ENCODE measurements at places on chromosomes 16 and 17.

DNA sequence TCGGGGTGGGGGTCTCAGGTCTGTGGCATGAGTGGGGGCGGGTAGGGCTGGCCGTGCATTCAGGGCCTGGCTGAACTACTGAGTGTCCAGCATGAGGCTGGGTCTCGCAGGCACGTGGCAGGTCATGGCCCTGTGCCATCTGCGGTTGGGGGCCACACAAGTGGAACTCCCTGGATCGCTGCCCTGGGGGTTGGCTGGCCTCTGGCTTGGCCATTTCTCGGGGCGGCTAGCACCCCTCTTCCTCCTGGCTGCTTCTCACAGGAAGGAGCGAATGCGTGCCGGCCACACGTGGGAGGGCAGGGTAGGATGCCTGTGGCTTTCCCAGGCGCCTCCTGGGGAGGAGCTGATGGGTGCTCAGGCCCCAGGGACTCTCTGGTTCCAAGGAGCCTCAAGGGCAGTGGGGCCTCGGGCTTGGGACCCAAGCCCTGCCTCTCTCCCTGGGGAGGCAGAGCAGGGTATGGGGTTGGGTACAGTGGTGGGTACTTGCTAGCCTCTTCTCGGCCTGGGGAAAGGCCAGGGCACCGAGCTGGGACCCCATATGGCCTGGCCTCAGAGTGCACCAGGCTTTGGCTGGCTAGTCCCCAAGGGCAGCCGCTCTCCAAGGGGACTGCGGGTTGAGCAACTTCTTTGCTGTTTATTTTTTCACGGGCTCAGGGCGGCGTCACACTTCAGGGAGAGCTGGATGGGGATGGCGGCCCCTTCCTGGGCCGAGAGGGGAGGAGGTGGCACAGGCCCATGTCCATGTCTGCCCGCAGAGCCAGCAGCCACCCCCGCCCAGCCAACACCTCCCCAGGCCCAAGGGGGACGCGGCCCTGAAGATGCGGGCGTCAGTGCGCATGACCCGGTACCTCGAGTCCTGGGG is 37.5 kb downstream of the ADCY7 start:
- no peak for DNase-seq

DNA sequence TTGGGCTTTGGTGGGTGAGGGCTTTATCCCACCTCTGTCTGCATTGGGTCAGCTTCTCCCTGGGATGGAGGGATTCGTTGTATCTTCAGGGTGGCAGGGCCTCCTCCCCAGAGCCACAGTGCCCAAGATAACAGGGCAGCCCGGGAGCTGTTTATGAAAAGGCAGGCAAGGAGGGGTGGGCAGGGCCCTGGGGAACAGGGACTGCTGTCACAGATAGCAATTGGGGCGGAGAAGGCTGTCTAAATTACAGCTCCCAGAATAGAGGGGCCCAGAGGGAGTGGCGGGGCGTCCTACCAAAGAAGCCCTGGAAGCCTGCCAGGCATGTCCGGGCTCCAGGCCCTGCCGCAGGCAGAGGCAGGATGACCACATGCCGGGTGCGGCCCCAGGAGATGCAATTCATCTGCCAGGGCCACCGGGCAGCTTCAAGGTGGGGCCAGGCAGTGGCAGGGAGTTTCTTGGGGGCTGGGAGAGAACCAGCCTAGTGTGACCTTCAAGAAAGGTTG is 18.8 kb upstream of the PHOSPHO1 start:
- DNase-seq, result no peak

GRCh38 chr17:32871746-32872145 is 5.2 kb downstream of the MYO1D start:
- no peak for DNase-seq

- peak; percentile 55 for DNase-seq
These were observed 22.5 kb upstream of the ENPP7 start for GRCh38 chr17:79707931-79708891.

GRCh38 chr16:57141822-57142631 is 43.8 kb downstream of the PSME3IP1 start:
- DNase-seq, result peak; percentile 10

GRCh38 chr16:65212240-65212639 is 90.4 kb upstream of the CDH11 start:
- no peak for DNase-seq

- DNase-seq, result peak; percentile 20
These were observed 24.3 kb upstream of the RFFL start for GRCh38 chr17:35087731-35088355.

DNA sequence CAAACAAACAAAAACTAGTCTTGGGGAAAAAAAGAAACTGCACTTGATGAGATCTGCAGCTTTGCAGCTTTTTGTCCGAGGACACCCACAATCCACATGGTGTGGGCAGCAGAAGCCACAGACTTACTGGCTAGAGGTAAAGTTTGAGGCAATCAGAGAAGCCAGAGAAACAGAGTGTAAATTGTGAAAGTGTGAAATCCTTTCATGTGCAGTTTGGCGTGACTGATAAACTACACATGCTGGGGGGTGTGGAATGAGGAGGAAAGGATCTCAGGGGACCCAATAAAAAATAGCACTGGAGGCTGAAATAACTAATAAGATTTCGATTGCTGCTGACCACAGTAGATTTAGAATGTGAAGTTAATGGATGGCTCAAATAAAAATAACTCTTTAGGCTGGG is 42.4 kb upstream of the HOXB13 start:
- no peak for DNase-seq

DNA sequence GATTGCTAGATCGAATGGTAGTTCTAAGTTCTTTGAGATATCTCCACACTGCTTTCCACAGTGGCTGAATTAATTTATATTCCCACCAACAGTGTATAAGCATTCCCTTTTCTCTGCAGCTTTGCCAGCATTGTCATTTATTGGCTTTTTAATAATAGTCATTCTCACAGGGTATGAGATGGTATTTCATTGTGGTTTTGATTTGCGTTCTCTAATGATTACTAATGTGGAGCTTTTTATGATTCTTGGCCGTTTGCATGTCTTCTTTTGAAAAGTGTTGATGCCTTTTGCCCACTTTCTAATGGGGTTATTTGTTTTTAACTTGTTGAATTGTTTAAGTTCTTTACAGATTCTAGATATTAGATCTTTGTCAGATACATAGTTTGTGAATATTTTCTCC is 36.5 kb upstream of the BCAS3 start:
- no peak for DNase-seq

DNA sequence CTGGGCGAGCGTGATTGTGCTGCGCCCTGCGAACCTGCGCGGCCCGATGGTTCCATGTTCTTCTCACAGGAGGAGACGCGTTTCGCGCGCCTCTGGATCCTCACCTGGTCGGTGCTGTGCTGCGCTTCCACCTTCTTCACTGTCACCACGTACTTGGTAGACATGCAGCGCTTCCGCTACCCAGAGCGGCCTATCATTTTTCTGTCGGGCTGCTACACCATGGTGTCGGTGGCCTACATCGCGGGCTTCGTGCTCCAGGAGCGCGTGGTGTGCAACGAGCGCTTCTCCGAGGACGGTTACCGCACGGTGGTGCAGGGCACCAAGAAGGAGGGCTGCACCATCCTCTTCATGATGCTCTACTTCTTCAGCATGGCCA is 1.0 kb downstream of the FZD2 start:
- no peak for DNase-seq

GRCh38 chr17:62692721-62693431 is 65.4 kb downstream of the MRC2 start:
- DNase-seq, result no peak

DNA sequence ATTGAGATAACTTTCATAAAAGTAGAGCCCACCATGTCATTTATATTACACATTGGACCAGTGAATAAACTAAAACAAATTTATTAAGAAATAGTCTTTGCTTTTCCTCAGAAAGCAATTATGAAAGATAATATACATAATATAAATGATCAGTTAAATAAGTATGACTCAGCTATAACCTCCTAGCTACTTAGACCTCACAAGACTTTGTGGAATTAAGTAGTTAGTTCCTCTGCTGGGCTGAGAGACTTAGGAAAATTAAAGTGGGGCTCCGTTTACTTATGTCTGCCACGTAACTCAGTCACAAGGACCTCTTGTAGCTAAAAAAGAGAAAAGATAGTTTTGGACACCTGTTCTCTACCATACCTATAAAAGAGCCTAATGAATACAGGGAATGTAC is 76.9 kb downstream of the MRTFB start:
- DNase-seq, result no peak

GRCh38 chr16:87016046-87017035 is 300.9 kb downstream of the C16orf95 start:
- DNase-seq, result no peak

GRCh38 chr16:63623551-63624039 is 1498.3 kb downstream of the CDH11 start:
- no peak for DNase-seq

DNA sequence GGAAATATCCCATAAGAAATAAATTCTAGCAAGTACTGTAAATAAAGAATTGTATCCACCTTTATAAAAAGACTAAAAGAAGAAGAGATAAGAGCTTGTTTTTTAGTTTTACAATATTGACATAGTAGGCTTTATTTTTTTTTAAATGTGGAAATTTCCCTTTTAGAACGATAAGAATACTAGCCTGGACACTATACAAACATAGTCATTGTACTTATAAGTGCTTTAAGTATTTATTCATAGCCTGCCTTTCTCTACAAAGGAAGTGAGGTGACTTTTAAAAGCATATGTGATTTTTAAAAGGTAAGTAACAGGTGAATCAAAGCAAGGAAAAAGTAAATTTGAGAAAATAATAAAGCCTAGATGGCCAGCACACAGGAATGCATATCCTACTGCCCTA is 17.7 kb downstream of the TOX3 start:
- DNase-seq, result no peak

DNA sequence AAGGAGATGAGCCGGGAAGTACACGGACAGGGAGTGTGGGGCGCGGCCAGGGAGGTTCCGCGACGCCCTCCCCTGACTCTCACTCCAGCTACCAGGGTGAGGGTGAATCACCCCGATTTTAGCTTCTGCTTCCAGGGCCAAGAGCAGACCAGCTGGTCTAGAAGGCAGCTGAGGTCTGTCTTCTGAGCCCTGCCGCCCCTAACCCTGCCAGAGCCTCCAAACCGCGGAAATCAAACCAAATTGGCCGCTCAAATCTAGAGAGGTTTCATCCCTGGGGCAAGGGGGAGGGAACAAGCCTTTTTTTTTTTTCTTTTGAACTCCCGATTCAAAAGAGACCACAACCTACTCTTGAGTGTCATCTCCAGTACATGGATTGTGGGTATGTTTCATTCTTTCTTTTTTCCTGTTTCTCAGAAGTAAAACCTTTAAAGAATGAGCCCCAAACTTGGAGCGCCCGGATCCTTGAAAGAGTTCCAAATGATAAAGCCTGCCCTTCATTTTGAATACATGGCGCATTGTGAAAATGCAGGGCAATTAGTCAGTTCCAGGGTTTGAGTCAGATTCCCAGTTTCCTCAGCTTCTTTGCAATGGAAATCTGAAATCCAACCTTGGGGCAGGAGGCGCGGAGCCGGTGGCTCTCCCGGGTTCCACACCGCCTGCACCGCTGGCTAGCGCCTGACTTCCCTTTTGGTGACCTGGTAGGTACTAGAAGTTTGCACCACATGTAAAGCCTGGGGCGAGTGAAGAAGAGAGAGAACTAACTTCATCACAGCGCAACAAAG is 16.5 kb upstream of the ZFHX3 start:
- no peak for DNase-seq

GRCh38 chr17:1731194-1731506 is 6.6 kb downstream of the WDR81 start:
- no peak for DNase-seq

DNA sequence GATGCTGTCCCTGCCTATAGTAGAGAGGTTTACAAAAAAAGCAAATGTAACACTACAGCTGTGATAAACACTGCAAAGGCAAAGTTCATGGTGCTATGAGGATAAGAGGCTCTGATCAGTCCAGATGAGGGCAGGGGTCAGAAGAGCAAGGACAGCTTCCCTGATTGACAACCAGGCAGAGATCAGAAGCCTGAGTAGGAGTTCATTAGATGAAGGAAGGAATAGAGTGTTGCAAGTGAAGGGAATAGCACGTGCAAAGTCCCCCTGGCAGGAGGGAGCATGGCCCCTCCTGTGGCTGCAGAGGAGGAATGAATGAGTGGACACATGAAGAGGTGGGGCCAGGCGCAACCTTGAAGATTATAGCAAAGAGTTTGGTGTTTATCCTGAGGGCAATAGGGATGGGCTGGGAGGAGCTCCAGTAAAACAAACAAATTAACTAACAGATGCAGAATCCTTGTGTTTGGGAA is 208.4 kb upstream of the IRX5 start:
- DNase-seq, result no peak

DNA sequence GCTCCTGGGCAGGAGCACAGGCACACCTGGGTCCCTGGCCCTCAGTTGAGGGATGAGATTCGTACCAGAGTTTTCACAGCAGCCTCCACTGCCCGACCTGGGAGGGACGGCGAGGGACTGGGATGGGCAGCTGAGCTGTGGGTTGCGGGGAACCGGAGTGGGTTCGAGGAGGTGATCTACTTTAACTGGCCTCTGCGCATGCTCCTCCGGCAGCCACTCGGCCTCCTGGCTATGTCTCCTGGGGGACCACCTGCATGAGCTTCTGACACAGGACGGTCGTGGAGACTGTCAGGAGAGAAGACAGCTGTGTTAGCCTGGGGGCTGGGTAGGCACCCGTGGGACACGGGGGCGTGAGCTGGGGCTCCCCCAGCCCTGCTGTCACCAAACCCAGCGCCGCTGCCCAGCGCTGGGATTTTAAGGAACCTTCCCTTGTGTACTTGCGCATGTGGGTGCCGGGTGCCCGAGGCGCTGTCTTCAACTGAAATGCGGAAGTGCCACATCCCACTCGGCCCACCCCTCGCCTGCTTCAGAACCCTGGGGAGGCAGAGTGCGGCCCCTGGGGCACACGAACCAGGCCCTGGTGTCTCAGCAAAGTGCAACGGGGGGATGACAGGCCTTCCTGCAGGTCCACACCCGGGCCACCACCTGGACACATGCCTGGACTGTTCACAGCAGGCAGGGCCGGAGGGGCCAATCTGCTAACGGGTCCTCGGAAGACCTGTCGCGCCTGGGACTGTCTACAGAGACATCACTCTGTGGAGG is 36.4 kb downstream of the SLC7A5 start:
- DNase-seq, result no peak

- DNase-seq, result no peak
These were observed 269.1 kb downstream of the FTO start for GRCh38 chr16:53973021-53973420.

- no peak for DNase-seq
These were observed 2.7 kb upstream of the CDK5R1 start for GRCh38 chr17:32484041-32484461.

DNA sequence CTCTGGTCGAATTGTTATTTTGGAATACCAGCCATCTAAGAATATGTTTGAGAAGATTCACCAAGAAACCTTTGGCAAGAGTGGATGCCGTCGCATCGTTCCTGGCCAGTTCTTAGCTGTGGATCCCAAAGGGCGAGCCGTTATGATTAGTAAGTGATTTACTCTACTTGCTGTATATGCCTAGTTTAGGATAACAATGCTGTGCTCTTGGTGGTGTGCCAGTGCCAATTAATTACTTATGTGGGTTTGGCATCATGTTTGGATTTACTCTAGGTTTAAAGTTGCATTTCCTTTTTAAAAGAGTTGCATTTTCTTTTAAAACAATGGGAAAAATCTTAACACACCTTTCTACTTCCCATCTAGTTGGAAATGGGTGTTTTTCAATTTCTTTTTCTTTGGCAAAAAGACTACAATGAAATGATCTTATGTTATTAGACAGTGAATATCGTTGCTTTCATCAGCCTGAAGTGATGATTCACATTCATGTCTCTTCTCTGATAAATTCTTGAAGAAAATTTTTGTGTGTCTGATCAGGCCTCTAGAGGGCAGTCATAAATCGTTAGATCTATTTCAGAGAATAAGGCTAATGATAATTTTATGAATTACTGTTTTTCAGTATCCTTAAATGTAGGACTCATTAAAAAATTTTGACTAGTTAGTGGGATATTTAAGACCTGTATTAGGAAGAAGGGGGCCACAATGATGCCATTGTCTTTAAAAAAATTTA is 5.6 kb downstream of the SF3B3 start:
- DNase-seq, result no peak

GRCh38 chr16:54067322-54068065 is 219.1 kb downstream of the IRX3 start:
- no peak for DNase-seq
